ENCODE measurements at places on chromosomes 2 and 18. TPM values are rescaled to one million over a fixed set of nuclear protein-coding genes. Genes with fewer than 3 reads are reported as not detected.

DNA sequence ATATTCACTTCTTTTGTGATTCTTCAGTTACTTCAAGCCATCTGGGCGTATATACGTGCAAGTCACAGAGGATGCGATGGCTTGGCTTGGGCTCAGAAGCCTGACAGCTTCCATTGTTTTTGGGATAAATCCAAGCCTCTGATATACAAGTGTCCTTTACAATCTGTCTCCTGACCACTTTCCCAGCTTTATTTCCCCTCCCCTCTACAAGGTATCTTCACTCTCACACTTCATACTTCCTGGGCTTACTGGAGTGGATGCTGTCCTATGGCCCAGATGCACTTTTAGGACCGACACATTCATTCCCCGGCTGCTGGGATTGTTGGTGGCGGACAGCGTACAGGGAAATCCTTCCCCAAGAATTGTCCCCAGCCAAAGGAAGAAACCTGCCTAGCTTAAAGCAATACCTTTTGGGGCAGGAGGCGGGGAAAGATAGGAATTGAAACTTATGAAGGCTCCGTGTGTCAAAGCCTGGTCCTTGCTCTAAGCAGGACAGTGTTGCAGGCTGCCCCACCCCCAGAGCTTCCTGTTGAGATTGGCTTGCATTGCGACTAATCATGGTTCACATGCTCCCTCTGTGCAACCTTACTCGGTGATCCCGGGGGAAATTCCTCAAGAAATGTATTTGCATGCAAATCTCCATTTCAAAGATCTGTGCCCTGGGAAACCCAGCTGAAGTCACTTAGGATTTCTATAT lies 802.9 kb upstream of the ID2 start:
- no peaks in the 10 kb centered on the region for H3K4me1 ChIP-seq
- H3K36me3 ChIP-seq: no peaks in the 10 kb centered on the region
- no peak for DNase-seq
- no peak overlapping the region for H3K4me3 ChIP-seq

- H3K27me3 ChIP-seq: no peaks in the 10 kb centered on the region
- peaks cover 4% of the 10 kb centered on the region for H3K4me1 ChIP-seq
- DNase-seq: no peak
- no peaks in the 10 kb centered on the region for H3K36me3 ChIP-seq
- H3K4me3 ChIP-seq: no peak overlapping the region
These were observed 20.5 kb upstream of the SLC40A1 start for GRCh38 chr2:189601043-189601442.

- H3K27ac ChIP-seq: no peak overlapping the region
- H3K27me3 ChIP-seq: no peaks in the 10 kb centered on the region
- H3K36me3 ChIP-seq: no peaks in the 10 kb centered on the region
- no peak overlapping the region for H3K4me3 ChIP-seq
These were observed 277.6 kb downstream of the PHLPP1 start for GRCh38 chr18:62992877-62993365.

- H3K36me3 ChIP-seq: no peaks in the 10 kb centered on the region
- H3K4me1 ChIP-seq: peaks cover 17% of the 10 kb centered on the region
- no peak overlapping the region for H3K4me3 ChIP-seq
- DNase-seq: no peak
These were observed 133.7 kb downstream of the HAUS1 start for GRCh38 chr18:46237891-46238290.

- no peak for DNase-seq
- H3K27me3 ChIP-seq: no peaks in the 10 kb centered on the region
- peaks cover 4% of the 10 kb centered on the region for H3K4me1 ChIP-seq
- no peak overlapping the region for H3K27ac ChIP-seq
These were observed 38.3 kb upstream of the RAPGEF4 start for GRCh38 chr2:172697296-172697695.

DNA sequence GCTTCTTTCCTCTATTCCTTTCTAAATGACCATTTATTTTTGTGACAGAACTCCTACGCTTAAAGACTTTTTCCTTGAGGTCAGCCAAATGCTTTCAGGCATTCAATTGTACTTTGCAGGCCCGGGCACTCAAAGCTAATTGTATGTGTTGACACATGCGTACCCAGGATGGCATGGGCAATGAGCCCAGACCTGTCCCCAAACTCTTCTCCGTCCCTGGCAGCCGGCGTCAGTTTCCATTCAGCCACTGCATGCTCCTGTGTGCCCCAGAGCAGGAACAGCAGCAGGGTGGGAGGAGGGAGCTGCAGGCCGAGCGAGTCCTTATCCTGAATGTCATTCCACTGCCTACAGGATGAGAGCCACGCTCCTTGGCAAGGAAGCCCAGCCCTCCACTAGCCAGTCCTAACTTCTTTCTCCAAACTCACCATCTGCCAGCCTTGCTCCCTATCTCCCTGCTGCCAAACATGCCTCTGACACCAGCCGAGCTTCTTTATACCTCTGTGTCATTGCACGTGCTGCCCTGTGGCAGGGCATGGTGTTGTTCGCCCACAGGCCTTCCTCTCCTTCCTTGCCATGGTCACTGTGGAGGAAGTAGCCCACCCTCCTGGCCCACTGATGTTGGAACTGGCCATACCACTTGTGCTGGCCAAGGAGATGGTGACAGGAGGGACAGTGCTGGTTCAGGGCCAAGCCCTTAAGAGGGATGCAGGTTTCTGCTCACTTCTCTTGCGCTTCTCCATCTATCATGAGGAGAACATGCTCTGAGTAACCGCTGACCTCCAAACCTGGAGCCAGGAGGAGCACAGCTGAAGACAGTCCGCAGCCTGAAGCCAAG lies 116.9 kb upstream of the FHL2 start:
- no peaks in the 10 kb centered on the region for H3K27me3 ChIP-seq
- no peak overlapping the region for H3K27ac ChIP-seq
- H3K4me3 ChIP-seq: no peak overlapping the region
- no peak for DNase-seq

GRCh38 chr2:230885463-230886130 lies 20.9 kb downstream of the ITM2C start:
- no peaks in the 10 kb centered on the region for H3K27me3 ChIP-seq
- no peaks in the 10 kb centered on the region for H3K36me3 ChIP-seq
- no peak for DNase-seq
- H3K27ac ChIP-seq: no peak overlapping the region
- no peak overlapping the region for H3K4me3 ChIP-seq

DNA sequence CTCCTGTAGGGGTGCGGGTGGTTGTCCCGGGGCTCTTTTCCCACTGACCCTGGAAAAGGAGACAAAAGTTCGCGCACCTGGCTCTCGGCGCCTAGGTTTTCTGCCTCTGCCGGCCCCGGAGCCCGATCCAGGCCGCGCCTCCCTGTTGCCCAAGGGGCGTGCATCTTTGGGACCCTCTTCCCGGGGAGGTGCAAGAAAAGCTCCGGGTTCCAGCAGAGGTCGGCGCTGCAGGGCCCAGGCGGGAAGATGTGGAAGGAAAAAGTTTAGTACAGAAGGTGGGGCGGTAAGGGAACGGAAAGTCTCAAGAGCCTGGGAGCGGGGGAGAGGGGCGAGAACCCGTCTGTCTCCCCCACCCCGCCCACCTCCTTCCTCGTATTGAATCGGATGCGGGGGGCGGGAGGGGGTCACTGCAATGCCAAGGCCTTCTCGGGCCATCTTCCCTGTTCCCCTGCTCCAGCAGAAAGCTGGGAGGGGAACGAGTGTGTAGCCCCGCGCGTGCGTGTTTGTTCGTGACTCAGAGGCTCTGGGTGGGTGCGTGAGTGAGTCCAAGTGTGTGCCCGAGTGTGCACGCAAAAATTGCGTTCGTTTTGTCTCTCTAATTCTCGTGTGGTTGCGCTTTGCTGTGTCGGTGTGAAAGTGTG lies 6.3 kb upstream of the EN1 start:
- H3K27me3 ChIP-seq: peaks cover 63% of the 10 kb centered on the region
- no peak overlapping the region for H3K27ac ChIP-seq
- DNase-seq: no peak
- H3K4me1 ChIP-seq: peaks cover 19% of the 10 kb centered on the region

GRCh38 chr18:38551881-38552280 lies 986.3 kb upstream of the CELF4 start:
- H3K4me3 ChIP-seq: no peak overlapping the region
- H3K4me1 ChIP-seq: no peaks in the 10 kb centered on the region
- H3K36me3 ChIP-seq: no peaks in the 10 kb centered on the region
- no peak for DNase-seq
- H3K27ac ChIP-seq: no peak overlapping the region
- H3K27me3 ChIP-seq: no peaks in the 10 kb centered on the region

DNA sequence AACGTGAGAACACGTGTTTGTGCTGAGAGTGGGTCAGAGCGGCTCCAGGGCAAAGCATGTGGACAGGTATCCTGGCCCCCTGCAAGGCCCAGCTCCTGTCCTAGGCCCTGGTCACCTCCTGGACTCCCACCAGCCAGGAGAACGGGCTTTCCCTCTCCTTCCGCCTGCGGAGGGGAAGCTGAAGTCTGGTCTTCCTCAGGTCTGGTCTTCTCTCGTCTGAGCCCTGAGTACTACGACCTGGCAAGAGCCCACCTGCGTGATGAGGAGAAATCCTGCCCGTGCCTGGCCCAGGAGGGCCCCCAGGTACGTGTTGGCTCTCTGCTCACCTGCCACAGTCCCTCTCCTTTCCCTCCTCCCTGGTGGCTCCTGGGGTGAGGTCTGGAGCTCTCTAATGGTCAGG lies 963 bp downstream of the GNLY start:
- H3K27ac ChIP-seq: peak overlapping the region; percentile 9
- DNase-seq: no peak
- H3K27me3 ChIP-seq: no peaks in the 10 kb centered on the region
- H3K36me3 ChIP-seq: no peaks in the 10 kb centered on the region
- no peak overlapping the region for H3K4me3 ChIP-seq

DNA sequence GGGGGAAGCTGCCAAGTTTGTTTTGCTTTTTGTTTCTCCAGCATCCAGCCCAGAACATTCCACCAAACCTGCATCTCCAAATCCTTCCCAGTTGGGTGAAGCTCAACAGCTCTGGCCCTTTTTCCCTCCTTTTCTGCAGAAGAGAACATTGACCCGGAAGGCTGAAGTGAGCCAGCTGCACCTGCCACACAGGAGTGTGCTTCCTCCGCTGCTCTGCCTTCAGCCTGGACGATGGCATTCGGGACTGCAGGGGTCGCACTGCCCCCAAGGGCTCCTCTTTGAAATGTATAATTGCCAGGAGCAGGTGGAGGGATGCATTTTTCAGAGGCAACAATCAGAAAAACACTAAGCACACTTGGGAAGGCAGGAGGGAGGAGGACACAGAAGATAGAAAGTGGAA lies 41.8 kb downstream of the ST8SIA5 start:
- DNase-seq: no peak
- no peaks in the 10 kb centered on the region for H3K27me3 ChIP-seq
- H3K27ac ChIP-seq: no peak overlapping the region
- no peaks in the 10 kb centered on the region for H3K36me3 ChIP-seq

DNA sequence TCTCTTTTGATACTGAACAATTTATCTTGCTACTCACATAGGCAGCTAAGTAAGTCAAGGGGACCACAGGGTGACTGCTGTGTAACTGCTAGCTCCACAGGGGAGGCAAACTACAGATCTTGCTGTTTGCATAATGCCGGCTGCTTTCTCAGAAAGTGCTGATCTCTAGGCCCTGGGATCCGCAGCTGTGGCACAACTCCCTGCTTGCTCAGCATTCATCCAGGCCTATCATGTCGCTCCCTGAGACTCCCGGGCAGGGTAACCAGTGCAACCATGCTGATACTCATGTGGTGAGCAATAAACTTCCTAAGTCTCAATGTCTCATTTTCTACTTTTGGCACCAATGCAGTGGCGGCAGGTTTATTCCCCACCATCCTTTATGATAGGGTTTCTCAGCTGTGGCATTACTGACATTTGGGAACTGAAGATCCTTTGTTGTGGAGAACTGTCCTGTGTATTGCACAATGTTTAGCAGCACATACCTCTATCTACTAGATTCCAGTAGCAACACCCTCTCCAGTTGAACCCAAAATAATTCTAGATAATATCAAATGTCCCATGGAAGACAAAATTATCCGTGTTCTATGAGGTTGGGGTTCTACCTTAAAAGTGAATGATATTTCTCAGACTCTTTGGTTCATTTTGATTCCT lies 1101.3 kb downstream of the LRP1B start:
- no peaks in the 10 kb centered on the region for H3K27me3 ChIP-seq
- no peaks in the 10 kb centered on the region for H3K4me1 ChIP-seq
- no peaks in the 10 kb centered on the region for H3K36me3 ChIP-seq

- H3K4me1 ChIP-seq: no peaks in the 10 kb centered on the region
- H3K4me3 ChIP-seq: no peak overlapping the region
- DNase-seq: no peak
- H3K27me3 ChIP-seq: no peaks in the 10 kb centered on the region
These were observed 253.4 kb upstream of the HDAC4 start for GRCh38 chr2:239654266-239654665.

GRCh38 chr18:25798046-25798445 lies 292.4 kb downstream of the SS18 start:
- H3K27me3 ChIP-seq: no peaks in the 10 kb centered on the region
- H3K4me3 ChIP-seq: no peak overlapping the region
- H3K36me3 ChIP-seq: no peaks in the 10 kb centered on the region
- no peak for DNase-seq

DNA sequence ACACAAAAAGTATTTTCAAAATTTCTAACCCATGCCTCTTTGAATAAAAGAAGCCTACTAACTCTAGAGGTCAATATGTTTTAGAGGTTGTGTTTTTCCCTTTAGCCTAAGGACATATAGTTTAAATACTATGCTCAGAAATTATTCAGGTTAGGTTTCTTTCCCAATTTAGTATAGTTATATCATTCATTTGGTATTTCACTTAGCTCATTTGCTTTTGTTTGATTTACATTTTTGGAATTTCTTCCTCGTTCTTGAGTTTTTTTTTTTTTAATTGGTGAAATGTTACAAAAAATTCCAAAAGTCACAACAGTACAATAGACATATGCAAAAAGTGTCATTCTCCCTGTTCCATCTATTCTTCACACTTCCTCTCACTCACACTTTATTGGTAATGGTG lies 371.3 kb upstream of the TNP1 start:
- no peaks in the 10 kb centered on the region for H3K27me3 ChIP-seq
- no peak overlapping the region for H3K4me3 ChIP-seq
- DNase-seq: no peak

- no peak for DNase-seq
- no peaks in the 10 kb centered on the region for H3K27me3 ChIP-seq
- H3K27ac ChIP-seq: no peak overlapping the region
- H3K4me1 ChIP-seq: no peaks in the 10 kb centered on the region
- no peaks in the 10 kb centered on the region for H3K36me3 ChIP-seq
These were observed 244.7 kb downstream of the EIPR1 start for GRCh38 chr2:3132966-3133365.

ZNF396 gene
- total RNA-seq: 7.3 TPM

SCN7A gene
- not detected for total RNA-seq

GALNT3 gene
- total RNA-seq: 2.7 TPM

RAD51AP2 gene
- not detected for total RNA-seq

DCDC2C gene
- total RNA-seq: not detected

HYCC2 gene
- total RNA-seq: 33.1 TPM

LONRF2 gene
- 0.06 TPM for total RNA-seq

PTRHD1 gene
- total RNA-seq: 12.0 TPM

EFHD1 gene
- total RNA-seq: 1.4 TPM

NAT8 gene
- total RNA-seq: not detected

MDH1B gene
- 0.17 TPM for total RNA-seq
